Heart right ventricle (tissue), 16 donors: ENCODE measurements at places on chromosomes 5 and 9. TPM values are rescaled to one million over a fixed set of nuclear protein-coding genes. Genes with fewer than 3 reads are reported as not detected.
A peak's percentile ranks its signal among the peaks of the same experiment; 100 is the strongest.

PRR7 gene
- 1.8 TPM for polyA plus RNA-seq

GLDC gene
- 0.03 TPM for polyA plus RNA-seq

SAXO1 gene
- not detected for polyA plus RNA-seq

EPB41L4B gene
- polyA plus RNA-seq = 3.4 TPM

KCNV2 gene
- polyA plus RNA-seq = not detected

PIGO gene
- 10.6 TPM for polyA plus RNA-seq

SELENOP gene
- 45.9 TPM for polyA plus RNA-seq

UNC13B gene
- polyA plus RNA-seq = 13.1 TPM

TLX3 gene
- polyA plus RNA-seq = not detected

SMC5 gene
- polyA plus RNA-seq = 11.0 TPM

SLC25A48 gene
- polyA plus RNA-seq = 10.8 TPM

FOXD4L3 gene
- not detected for polyA plus RNA-seq

AP3S1 gene
- polyA plus RNA-seq = 42.2 TPM

PCDHB9 gene
- polyA plus RNA-seq = 0.25 TPM

PLAC8L1 gene
- polyA plus RNA-seq = 0.16 TPM

PTGER4 gene
- polyA plus RNA-seq = 3.0 TPM

TNC gene
- polyA plus RNA-seq = 12.1 TPM

PSD2 gene
- polyA plus RNA-seq = not detected

GRCh38 chr9:18438300-18438925, 35.5 kb upstream of the ADAMTSL1 start:
- H3K27ac ChIP-seq = peak overlapping the region; percentile 82
- no peaks in the 10 kb centered on the region for H3K27me3 ChIP-seq

DNA sequence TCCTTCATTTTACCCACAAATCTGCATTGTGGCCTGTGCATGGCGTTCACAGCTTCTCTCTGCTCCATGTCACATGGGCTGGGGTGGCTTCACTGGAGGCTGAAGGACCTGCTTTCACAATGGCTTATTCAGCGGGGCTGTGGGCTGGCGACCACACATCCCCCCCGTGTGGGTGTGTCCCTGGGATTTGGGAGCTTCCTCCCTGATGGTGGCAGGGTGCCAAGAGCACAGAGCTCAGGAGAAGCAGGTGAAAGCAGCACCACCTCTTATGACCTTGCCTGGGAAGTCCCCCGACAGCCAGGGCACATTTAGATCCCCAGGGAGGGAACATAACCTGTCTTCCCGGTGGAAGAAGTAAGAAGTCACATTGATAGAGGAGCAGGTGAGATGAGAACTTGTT, 5.0 kb upstream of the MED10 start:
- H3K4me3 ChIP-seq = no peak overlapping the region
- no peak for DNase-seq
- H3K27me3 ChIP-seq = no peaks in the 10 kb centered on the region
- no peaks in the 10 kb centered on the region for H3K36me3 ChIP-seq
- H3K4me1 ChIP-seq = peaks cover 6% of the 10 kb centered on the region
- no peak overlapping the region for H3K27ac ChIP-seq

GRCh38 chr5:36723912-36724311, 117.5 kb downstream of the SLC1A3 start:
- no peak for DNase-seq
- H3K36me3 ChIP-seq = no peaks in the 10 kb centered on the region
- H3K4me1 ChIP-seq = no peaks in the 10 kb centered on the region
- no peak overlapping the region for H3K4me3 ChIP-seq
- no peaks in the 10 kb centered on the region for H3K27me3 ChIP-seq
- no peak overlapping the region for H3K27ac ChIP-seq

- H3K27ac ChIP-seq = no peak overlapping the region
- no peak overlapping the region for H3K4me3 ChIP-seq
- H3K27me3 ChIP-seq = no peaks in the 10 kb centered on the region
- H3K36me3 ChIP-seq = peaks cover 8% of the 10 kb centered on the region
- DNase-seq = no peak
These were observed 81.8 kb downstream of the CMYA5 start for GRCh38 chr5:79771387-79771786.

DNA sequence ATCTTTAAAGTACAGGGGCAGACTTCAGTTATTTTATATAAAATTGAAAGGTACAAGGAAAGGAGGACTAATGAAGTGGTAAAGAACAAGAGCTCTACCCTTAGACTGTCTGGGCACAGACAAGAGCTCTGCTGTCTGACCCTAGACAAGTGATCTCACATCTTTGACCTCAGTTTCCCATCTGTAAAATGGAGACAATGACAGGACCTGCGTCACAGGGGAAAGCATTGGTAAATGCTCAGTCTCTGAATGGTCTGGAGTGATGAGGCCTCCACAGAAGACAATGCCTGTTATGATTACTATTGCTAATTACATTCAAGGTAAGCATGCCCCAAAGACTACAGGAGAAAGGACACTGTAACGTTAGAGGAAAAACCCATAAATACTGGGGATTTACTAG, 37.5 kb downstream of the ANKH start:
- H3K4me1 ChIP-seq = peaks cover 59% of the 10 kb centered on the region
- H3K4me3 ChIP-seq = no peak overlapping the region
- no peak for DNase-seq
- no peak overlapping the region for H3K27ac ChIP-seq
- no peaks in the 10 kb centered on the region for H3K27me3 ChIP-seq
- peaks cover 7% of the 10 kb centered on the region for H3K36me3 ChIP-seq

GRCh38 chr5:133993185-133993936, 11.4 kb downstream of the VDAC1 start:
- no peak overlapping the region for H3K4me3 ChIP-seq
- peaks cover 39% of the 10 kb centered on the region for H3K36me3 ChIP-seq
- H3K27me3 ChIP-seq = no peaks in the 10 kb centered on the region
- H3K27ac ChIP-seq = peak overlapping the region; percentile 18
- no peak for DNase-seq

DNA sequence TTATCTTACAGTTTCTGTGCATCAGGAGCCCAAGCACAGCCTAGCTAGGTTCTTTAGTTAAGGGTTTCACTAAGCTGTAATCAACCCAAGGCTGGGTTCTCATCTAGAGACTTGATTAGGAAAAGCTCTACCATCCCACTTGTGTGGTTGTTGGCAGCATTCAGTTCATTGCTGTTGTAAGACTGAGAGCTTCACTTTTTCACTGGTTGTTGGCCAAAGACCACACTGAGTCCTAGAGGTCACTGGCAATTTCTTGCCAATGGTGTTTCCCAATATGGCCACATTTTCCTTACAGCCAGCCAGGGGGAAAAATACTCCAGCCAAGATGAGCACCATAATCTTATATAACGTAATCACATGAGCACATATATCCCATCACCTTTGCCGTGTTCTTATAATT, 74.3 kb downstream of the SMIM15 start:
- no peaks in the 10 kb centered on the region for H3K27me3 ChIP-seq
- no peak for DNase-seq
- H3K4me1 ChIP-seq = no peaks in the 10 kb centered on the region

GRCh38 chr9:122936464-122936863, 4.4 kb upstream of the RABGAP1 start:
- H3K4me3 ChIP-seq = no peak overlapping the region
- DNase-seq = no peak
- peaks cover 6% of the 10 kb centered on the region for H3K4me1 ChIP-seq

DNA sequence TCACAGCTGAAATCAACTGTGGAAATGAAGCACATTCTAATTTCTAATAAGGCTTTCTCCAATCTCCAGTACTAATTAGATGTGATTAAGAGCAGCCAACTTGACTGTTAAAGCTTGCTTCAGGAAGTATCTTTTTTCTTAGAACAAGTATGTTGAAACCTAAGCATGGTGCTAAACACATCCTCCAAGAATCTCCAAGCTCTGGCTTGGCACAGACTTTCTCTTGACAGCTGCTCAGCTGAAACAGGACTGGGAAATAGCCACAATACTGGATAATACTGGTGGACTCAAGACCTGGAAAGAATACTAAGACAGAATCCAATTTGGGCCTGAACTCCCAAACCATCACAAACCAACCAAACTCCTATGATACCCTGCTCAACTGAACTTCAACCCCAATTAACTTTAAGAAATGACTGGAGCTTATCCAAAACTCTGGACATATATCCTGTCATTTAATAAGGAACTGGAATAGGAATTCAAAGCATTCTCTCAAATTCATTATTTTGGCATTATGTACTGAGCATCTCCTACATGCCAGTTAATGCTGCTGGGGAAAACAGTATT, 16.2 kb downstream of the PRKAA1 start:
- H3K4me1 ChIP-seq = peaks cover 27% of the 10 kb centered on the region
- H3K27me3 ChIP-seq = no peaks in the 10 kb centered on the region
- H3K36me3 ChIP-seq = peaks cover 3% of the 10 kb centered on the region
- no peak overlapping the region for H3K4me3 ChIP-seq

GRCh38 chr9:136160381-136160841, 41.7 kb upstream of the TMEM250 start:
- H3K4me3 ChIP-seq = no peak overlapping the region
- DNase-seq = no peak
- no peak overlapping the region for H3K27ac ChIP-seq
- H3K27me3 ChIP-seq = peaks cover 10% of the 10 kb centered on the region

GRCh38 chr5:135437796-135438560, 9.2 kb downstream of the DCANP1 start:
- H3K27me3 ChIP-seq = no peaks in the 10 kb centered on the region
- no peak overlapping the region for H3K4me3 ChIP-seq
- peak; percentile 64 for DNase-seq
- H3K36me3 ChIP-seq = no peaks in the 10 kb centered on the region
- peaks cover 39% of the 10 kb centered on the region for H3K4me1 ChIP-seq

GRCh38 chr5:174903172-174903732, 178.9 kb downstream of the MSX2 start:
- H3K27ac ChIP-seq = no peak overlapping the region
- no peaks in the 10 kb centered on the region for H3K4me1 ChIP-seq
- no peaks in the 10 kb centered on the region for H3K36me3 ChIP-seq
- H3K27me3 ChIP-seq = no peaks in the 10 kb centered on the region

DNA sequence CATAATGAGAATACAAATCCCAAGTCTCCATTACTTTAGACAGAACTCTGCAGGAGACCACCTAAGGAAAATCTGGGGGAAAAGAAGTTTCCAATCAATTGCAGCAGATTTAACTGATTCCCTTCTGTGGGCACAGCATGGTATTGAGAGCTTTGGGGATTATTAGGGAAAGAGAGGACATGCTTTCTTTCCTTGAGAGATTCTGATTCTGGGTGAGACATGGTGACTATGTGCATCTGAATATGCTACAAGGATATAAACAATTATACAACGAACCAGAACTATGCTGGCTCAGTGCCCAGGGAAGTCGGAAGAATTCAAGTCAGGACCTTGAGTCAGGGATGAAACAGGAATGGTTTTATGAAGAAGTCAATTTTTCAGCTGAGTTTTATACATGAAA, 183.7 kb downstream of the PDE4D start:
- DNase-seq = no peak
- no peaks in the 10 kb centered on the region for H3K36me3 ChIP-seq
- H3K27me3 ChIP-seq = no peaks in the 10 kb centered on the region
- H3K4me3 ChIP-seq = no peak overlapping the region
- H3K4me1 ChIP-seq = peaks cover 4% of the 10 kb centered on the region

GRCh38 chr9:93674580-93675335, 98.4 kb downstream of the PHF2 start:
- no peaks in the 10 kb centered on the region for H3K27me3 ChIP-seq
- H3K4me1 ChIP-seq = no peaks in the 10 kb centered on the region
- H3K4me3 ChIP-seq = no peak overlapping the region
- H3K27ac ChIP-seq = no peak overlapping the region
- DNase-seq = peak; percentile 2
- H3K36me3 ChIP-seq = peaks cover 15% of the 10 kb centered on the region

GRCh38 chr9:96236854-96237550, 65.0 kb downstream of the HSD17B3 start:
- DNase-seq = no peak
- no peaks in the 10 kb centered on the region for H3K27me3 ChIP-seq
- H3K36me3 ChIP-seq = no peaks in the 10 kb centered on the region
- H3K4me1 ChIP-seq = peaks cover 12% of the 10 kb centered on the region

DNA sequence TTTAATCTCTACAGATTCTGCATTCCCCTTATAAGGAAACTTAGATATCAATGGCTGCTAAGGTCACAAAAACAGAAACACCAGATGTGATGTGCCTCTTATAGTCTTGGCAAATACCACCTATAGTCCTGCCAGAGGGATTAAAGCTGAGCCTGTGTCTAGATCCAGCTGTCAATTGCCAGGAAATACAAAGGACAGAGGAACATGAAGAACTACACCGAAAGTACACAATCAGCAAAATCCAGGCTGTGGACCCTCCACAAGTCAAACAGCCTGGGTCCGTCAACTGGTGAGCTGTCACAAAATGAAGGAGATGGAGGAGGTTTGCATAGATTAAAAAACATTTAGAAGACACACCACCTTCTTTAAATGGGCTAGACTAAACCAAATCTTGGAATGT, 85.4 kb downstream of the KLF4 start:
- no peaks in the 10 kb centered on the region for H3K27me3 ChIP-seq
- no peak overlapping the region for H3K4me3 ChIP-seq
- H3K4me1 ChIP-seq = no peaks in the 10 kb centered on the region
- DNase-seq = no peak

DNA sequence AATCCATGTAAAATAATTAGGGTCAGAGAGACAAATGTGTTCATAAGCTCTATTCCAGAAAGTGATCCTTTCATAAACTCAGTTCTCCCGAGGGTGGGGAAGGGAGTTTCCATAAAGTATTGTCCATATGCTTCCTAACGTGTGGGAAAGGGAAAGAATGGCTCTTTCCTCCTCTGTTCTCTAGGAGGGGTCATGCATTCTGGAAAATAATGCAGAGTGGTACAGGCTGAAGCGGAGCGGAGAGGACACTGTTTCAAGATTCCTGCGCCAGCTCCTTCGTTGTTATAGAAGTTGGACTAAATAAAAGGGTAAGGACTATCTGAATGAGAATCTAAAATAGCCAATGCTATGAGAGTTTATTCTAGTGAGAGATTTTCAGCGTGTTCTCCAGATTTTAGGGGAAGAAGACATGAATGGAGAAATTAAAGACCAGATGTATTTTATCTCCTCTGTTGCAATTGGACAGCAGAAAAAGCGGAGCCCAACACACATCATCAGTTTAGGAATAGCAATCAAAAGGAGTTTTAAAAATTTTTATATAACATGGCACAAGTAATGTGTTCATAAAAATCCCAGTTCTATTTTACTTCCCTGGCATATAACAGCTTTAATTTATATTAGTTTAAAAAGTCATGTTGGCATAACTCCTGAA, 166.9 kb upstream of the MPDZ start:
- no peaks in the 10 kb centered on the region for H3K36me3 ChIP-seq
- H3K27me3 ChIP-seq = no peaks in the 10 kb centered on the region
- DNase-seq = no peak
- H3K4me1 ChIP-seq = peaks cover 49% of the 10 kb centered on the region
- H3K27ac ChIP-seq = peak overlapping the region; percentile 49

DNA sequence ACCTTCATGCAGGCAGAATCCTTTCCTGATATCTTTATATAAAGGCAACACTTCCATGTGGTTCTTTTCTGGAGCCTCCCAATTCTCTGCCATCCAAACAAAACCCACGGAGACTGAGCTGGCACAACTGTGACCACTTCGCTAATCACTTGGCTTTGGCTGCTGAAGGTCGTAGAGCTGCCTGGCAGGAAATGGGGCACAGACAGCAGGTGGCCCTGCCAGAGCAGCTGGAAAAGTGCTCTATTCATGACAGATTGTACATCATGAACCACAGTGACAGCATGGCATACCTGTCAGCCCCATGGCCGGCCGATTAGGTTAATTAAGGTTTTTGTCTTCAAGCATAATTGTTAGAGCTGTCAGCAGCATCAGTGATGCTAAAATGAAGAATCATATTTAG, 141.9 kb upstream of the ANKRD55 start:
- no peak overlapping the region for H3K4me3 ChIP-seq
- no peaks in the 10 kb centered on the region for H3K4me1 ChIP-seq
- peak; percentile 34 for DNase-seq
- H3K27me3 ChIP-seq = no peaks in the 10 kb centered on the region
